WTC11 (cell line): ENCODE measurements at places on chromosomes 12 and 14.

GRCh38 chr14:100221533-100222223 lies 17.3 kb upstream of the YY1 start:
- DNase-seq = peak; percentile 57

GRCh38 chr12:48890657-48891418 lies 25.2 kb upstream of the RND1 start:
- DNase-seq = peak; percentile 92

- DNase-seq = no peak
Observed at GRCh38 chr14:101217080-101217463, 313.6 kb upstream of the RTL1 start.

DNA sequence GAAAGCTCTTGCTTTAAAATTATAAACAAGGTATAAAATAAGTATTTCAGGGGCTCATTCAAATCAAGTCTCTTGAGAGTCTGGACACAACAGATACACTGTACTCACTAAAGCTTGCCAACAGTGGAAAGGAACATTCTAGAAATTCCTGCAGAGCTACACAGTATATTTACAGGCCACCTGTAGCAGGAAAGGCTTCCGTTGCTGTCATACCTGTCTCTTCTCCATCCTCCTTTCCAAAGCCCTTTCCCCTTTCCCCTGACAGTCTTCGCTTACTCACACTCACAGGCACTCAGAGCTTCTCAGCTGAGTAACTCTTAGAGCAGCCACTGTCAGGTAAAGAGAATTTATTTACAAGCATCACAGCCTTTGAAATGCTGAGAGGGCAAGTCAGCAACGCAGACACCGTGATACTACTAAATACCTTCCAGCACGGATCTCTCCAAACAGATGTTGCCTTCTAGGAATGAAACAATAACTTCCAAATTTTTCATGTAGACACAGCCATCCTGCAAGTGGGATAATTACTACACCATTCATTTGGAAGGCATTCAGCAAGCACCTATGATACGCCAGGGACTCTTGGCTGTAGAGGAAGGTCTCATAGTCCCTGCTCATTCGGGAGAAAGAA lies 167.9 kb downstream of the FOXN3 start:
- DNase-seq = no peak

GRCh38 chr12:51262758-51263177 lies 7.4 kb downstream of the SMAGP start:
- peak; percentile 63 for DNase-seq

GRCh38 chr14:59360923-59361794 lies 104.0 kb downstream of the GPR135 start:
- no peak for DNase-seq
